NCI-H510A treated with DMSO at 0.1 percent for 48 hours (cell line): ENCODE measurements at places on chromosomes 2 and 18.

GRCh38 chr2:236082061-236082460, 86.1 kb downstream of the GBX2 start:
- no peak for DNase-seq

GRCh38 chr2:116696223-116696622, 1118.3 kb upstream of the DDX18 start:
- peak; percentile 26 for DNase-seq

GRCh38 chr18:7626922-7627440, 59.9 kb downstream of the PTPRM start:
- no peak for DNase-seq

- no peak for DNase-seq
Observed at GRCh38 chr18:49161627-49162026, 210.9 kb upstream of the SMAD7 start.

- no peak for DNase-seq
Observed at GRCh38 chr2:28053597-28053996, 163.1 kb downstream of the BABAM2 start.

GRCh38 chr2:150370561-150370960, 116.9 kb downstream of the RND3 start:
- peak; percentile 52 for DNase-seq

DNA sequence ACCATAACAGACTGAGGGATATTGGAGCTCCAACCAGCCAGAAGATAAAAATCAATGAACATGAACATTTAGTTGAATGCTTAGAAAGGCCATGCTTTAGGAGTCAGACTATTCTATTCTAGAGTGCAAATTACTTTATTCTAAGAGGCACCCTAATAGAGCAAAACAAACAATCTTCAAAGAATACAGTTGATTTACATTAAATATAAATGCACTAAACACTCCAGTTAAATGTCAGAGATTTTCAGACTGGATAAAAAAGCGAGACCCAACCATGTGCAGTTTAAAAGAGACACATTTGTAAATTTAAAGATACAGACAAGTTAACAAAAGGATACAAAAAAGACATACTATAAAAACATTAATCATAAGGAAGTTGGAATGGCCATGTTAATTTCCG, 214.0 kb upstream of the SMAD7 start:
- DNase-seq, result no peak

- DNase-seq, result no peak
Observed at GRCh38 chr2:242011991-242012764, 142.6 kb downstream of the RTP5 start.

DNA sequence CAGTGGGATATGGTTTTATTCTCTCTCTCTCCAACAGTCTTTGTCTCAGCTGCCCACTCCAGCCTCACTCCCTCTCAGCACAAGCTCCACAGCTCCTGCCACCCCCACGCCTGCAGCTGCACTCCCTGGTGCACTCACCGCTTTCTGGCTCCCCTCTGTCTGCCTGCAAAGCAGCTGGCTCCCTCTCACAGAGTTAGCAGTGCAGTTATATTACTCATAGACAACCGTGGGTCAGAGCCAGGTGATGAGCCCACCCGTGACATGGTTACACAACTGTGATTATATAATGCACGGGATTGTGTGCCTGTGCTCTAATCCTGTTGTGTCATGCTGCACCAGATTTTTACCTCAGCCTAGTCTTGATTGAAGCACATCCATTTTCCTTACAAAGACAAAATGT, 276.9 kb upstream of the CHAC2 start:
- DNase-seq, result no peak
